ENCODE measurements at places on chromosomes 4 and X.

DNA sequence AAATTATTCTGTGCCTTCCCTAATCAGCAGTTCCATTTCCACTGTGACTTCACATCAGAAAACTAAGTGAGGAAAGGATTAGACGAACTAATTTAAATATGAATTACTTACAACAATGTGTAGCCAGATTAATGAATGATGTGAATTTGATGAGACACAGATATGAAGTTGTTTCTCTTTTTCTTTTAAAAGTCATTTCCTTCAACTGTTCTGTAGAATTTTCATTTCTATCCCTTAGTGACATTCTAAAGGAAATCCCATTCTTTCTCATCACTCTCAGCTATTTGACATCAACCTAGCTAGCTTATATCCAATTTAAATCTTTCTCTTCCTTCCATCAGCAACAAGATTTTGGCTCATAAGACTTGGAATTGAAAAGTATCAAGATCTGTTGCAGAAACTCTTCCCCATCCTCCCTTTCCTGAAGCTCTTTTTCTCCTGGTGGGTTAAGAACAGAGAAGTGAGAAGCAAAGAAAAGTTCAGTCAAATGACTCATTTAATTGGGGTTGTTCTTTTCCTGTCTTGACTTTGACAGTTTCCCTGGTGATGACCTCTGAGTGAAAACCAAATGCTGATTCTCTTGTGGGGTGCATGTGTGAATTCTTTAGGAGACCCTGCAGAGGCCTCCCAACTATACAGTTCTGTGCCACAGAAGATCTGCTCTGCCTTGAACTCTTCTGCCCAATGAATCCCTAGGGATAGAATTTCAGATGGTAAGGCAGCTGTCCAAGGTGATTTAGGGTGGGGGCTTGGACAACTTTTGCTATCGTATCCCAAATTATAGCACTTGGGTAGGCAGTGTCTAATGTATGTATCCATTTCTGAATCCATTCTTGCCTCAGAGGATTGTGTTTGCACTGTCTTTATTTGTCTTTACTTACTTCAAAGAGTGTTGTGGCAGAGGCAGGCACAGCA, 232.5 kb upstream of the GPRIN3 start:
- DNase-seq: no peak

- DNase-seq: no peak
Observed at GRCh38 chrX:111123125-111123524, 27.1 kb downstream of the PAK3 start.

GRCh38 chr4:52919461-52919860, 57.3 kb downstream of the RASL11B start:
- DNase-seq: no peak

- no peak for DNase-seq
Observed at GRCh38 chr4:165437691-165438090, 58.9 kb downstream of the CPE start.

Measured in H9 (cell line).